ENCODE measurements at places on chromosomes 3 and 15.
A peak's percentile ranks its signal among the peaks of the same experiment; 100 is the strongest.

DNA sequence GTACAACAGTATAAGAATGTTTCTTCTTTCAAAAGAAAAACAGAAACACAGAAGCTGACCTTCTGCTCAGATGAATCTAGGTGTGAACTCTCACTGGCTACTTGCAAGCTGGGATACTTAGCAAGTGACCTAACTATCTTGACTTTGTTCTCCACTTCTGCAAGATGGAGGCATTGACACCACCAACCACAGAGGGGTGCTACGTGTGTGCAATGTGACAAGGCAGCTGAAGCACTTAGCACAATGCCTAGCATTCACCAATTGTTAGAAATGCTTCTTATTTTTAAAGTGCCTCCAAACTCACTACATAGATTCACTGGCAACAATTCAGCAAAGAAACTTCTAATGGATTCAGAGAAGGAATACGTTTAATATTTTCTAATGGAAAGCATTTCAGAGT is 331.4 kb upstream of the WNT5A start:
- no peak for DNase-seq

- DNase-seq, result no peak
Observed at GRCh38 chr3:127119693-127120464, 73.1 kb upstream of the PRR23E start.

- DNase-seq, result no peak
Observed at GRCh38 chr3:106359692-106360091, 490.9 kb upstream of the CBLB start.

DNA sequence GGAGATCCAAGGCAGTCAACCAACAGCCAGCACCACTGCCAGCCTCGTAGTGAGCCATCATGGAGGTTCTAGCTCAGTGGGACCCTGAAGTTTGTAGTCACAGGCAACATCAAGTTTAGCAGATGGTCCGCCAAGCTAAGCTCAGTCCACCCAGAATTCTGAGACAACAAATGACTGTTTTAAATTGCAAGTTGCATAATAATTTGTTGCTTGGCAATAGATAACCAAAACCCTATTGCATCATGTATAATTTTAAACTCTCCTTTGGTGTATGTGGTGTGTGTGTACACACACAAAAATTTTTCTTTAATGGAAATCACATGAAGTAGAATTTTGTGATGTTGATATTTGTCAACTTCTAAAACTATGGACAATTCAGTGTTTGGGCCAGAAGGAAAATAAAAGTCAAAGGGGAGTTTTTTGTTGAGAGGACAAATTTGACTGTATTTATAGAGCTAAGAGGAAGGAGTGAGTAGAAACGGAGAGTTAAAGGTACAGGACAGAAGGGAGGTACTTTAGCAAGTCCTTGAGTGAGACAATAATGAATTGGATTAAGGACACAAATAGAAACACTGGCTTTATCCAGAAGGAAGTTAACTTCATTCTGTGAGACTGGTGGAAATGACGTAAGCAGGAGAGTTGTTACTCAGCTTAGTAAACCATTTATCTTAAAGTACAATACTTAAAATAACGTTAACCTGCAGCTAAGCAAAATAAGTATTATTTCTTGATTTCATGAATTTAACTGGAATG is 83.6 kb downstream of the NCEH1 start:
- no peak for DNase-seq

DNA sequence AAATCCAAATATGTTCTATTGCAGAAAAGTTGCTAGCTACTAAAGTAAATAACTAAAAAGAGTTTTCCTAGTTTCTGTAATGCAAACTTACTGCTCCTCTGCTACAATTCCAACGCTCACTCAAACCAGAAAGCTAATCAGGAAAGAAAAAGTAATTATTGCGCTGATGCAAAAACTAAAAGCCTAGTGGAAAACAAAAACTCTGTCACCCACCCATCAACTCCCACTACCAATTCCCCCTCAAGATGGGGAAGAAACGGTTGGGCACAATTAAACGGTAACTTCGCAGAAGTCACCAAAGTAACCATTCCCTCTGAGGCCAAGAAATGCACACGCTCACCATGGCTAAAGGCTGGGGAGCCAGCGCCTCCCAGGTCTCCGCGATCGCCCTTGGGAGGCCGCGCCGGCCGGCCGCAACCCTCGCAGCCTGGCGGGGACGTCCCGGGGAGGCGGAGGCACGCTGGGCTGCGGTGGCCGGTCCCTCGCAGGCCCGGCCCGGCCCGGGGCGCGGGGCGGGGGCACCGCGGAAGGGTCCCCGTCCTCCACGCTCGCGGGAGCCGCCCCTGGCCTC is 684 bp downstream of the SLTM start:
- no peak for DNase-seq

DNA sequence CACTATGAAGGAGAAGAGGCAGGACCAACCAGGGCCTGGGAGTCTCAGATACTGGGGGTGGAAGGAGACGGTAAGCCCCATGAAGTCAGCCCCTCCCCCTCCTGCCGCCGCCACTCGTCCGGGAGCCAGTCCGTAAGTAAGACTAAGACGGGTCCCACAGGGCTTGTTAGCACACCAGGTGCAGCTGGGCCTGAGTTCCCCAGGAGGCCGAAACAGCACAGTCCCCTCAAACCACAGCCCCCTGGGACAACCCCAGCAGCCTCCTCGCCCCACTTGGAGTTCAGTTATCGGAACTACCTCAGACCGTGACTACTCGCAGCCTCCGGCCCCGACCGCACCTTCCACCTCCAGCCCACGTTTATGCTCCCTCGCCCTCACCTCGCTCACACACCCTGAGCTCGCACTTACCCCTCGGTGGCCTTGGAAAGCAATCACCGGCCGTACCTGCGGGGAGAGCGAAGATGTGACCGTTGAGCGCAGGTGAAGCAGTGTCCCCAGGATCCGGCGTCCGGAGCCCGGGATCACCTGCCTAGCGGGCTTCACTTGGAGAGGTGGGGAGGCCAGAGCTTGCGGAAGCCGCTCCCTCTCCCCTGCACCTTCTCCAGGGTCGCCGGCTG is 557 bp downstream of the ELL3 start:
- DNase-seq, result peak; percentile 91

GRCh38 chr3:71942432-71943187 is 157.7 kb upstream of the PROK2 start:
- no peak for DNase-seq

DNA sequence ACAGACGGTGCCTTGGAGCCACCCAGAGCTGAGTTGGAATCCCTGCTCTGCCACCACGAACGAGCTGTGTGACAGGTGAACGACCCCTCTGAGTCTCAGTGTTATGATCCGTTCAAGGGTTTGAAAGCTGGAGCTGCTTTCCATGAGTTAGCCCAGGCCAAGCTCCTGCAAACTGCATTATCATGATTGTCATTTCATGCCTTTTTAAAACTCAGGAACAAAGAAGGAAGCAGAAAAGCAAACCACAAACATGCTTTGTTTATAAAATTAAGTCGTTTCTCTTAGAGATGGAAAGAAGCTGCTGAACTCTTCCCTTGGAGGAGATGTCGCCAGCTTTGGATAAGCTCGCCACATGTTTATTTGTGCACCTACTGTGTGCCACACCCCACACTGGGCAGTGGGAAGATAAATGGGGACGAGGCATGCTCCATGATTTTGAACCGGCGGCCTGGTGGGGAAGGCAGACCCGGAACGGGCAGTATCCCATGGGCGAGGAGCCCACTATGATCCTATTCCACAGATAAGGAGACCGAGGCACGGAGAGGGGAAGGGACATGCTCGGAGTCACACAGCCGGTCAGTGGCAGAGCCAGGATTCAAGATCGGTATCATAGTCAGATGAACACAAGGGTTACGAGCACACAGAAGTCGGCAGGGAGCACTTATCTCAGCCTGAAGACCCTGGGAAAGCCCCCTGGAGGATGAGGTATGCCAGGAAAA is 15.9 kb downstream of the HRH1 start:
- DNase-seq, result no peak

- no peak for DNase-seq
Observed at GRCh38 chr15:62889734-62890505, 152.6 kb upstream of the TPM1 start.

- DNase-seq, result no peak
Observed at GRCh38 chr3:196409409-196409808, 22.8 kb downstream of the UBXN7 start.

GRCh38 chr3:105752791-105753415 is 115.9 kb downstream of the CBLB start:
- no peak for DNase-seq

- no peak for DNase-seq
Observed at GRCh38 chr3:212432-212831, 15.9 kb downstream of the CHL1 start.

DNA sequence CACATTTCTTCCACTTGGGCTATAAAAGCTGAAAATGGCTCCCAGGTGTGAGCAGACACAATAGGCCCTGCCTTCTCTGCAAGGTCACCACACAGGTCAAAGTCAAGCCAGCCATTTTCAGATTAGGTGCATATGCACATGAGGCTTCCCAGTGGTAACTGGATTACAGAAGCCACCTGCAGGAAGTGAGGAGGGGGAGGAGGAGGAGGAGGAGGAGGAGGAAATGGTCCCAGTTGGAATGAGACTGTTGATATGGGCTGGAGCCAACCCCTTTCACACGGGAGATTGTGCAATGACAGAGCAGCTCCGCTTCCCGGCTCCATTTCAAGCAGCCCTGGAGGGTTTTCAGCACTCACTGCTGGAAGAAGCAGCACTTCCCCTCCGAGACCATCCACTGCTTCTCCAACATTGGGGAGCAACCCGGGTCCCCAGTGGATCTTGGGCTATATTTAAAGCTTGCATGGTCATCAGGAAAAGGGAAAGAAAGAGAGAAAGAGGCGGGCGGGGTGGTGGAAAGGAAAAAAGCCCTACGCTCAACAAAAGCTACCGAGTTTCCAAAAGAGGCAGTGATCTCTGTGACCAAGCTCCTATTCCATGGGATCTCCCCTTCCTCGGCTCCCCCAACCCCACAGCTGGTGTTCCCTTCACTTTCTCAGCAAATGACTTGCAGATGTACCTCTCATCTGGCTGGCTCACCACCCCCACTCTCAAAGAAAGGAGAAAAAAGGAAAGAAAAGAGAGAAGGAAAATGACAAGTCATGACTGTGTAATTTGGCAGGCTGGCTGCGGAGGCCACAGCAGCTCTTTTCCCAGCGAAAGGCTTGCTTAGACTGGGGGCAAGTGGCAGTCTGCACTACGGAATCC is 58.3 kb downstream of the LRIG1 start:
- DNase-seq, result peak; percentile 75

Measured in Peyer's patch (tissue), 4 donors.